ENCODE measurements at places on chromosomes 7 and 10.

- peak; percentile 4 for DNase-seq
Measured at GRCh38 chr10:118595598-118596425, at the start of gene PRLHR. Gene PRLHR, minus strand, starts transcription at chr10:118595648. Its CDS starts 404 bp downstream, at chr10:118595244.

DNA sequence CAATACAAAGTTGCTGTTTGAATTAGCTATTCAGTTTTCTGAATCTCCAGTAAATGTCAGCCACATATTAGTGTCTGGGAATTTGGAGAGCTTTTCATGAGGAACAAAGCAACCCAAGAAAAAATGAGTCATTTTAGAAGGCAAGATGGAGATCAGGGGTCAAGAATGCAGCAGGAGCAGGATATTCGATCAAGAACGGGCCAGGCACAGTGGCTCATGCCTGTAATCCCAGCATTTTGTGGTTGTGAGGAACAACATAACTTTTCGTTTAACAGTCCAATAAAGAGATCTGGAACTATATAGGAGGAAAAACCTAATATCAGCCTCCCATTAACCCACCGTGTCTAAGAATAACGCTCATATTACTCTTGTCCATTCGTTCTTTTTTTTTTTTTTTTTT is 600.5 kb downstream of the MAGI2 start:
- no peak for DNase-seq

DNA sequence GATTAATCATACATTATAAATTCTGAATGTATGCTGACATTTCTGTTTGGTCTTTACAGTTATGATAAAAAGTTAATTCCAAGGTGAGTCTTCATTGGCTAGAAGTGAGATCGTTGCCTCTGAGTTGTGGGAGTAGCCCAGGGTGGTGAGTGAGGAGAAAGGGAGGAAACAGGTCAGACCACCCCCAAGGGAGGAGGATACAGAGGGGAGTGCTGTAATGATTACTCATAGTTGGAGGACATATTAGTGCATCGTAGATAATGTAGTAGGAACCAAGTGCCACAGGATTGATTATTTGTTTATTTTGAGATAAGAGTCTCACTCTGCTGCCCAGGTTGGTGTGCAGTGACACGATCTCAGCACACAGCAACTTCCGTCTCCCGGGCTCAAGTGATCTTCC is 672.2 kb downstream of the INHBA start:
- DNase-seq, result peak; percentile 75

- no peak for DNase-seq
Measured at GRCh38 chr10:36765782-36766414, 359.5 kb upstream of the ANKRD30A start.

DNA sequence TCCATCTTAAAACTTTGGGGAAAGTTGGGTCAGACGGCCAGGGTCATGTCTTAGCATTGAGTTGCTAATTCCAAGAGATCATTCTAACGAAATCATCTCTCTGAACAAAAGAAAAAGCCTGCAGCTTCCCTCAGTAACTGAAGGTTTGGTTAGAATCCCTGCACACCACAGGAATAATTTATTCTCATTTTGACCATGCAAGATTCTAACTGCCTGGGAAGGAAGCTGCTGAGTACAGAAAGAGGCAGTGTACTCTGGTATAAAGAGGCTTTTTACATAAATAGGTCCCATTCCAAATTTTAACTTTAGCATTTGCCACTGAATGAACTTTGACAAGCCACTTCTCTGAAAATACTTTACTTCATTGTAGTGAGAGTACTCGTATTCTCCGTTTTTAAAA is 76.9 kb upstream of the RSBN1L start:
- DNase-seq, result no peak

DNA sequence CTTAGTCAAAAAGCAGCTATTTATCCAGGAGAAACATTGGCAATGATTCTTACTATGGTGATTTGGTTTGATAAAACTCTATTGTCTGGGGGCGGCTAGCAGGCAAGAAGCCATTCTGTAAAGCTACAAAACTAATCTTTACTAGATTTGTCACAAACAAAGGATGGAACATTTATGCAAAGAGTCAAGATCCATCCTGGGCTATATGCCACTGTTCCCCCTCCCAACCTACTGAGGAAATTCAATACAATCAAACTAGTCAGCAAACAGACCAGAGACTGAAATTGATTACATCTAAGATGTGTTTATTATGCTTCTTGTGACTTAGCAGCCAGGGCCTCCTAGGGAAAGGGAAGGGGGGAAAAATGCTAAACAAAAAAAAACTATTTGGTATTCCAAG is 397.6 kb downstream of the GPAM start:
- no peak for DNase-seq

DNA sequence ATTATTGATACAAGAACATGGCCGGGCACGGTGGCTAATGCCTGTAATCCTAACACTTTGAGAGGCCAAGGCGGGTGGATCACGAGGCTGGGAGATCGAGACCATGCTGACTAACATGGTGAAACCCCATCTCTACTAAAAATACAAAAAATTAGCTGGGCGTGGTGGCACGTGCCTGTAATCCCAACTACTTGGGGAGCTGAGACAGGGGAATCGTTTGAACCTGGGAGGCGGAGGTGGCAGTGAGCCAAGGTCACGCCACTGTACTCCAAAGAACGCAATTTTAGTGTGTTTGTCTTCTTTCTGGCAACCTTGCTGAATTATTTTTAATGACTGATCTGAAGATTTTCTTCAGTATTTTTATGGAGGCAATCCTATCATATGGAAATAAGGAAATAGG is 46.2 kb downstream of the IDE start:
- DNase-seq, result no peak

GRCh38 chr10:93110472-93111146 is 36.9 kb downstream of the CYP26A1 start:
- no peak for DNase-seq

DNA sequence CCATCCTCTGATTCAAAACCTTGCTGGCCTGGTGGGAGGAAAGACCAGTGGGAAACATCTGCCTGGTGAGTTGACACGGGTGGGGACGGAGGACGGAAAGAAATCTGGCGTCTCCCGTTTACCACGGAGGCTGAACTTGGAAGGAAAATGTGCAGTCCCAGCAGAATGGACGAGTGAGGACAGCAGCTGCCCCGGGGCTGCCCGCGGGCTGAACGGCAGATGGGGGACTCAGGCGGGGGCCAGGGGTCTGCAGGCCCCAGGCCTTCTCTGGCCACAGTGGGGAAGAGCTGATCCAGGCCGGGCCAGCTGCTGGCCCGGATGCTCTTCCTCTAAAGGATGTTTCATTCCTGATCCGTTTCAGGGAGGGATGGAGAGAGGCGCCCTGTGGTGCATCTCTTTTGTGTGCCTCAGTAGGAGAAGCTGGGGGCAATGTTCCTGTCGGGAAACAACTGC is 147.5 kb upstream of the CHST15 start:
- DNase-seq, result no peak

GRCh38 chr10:52633266-52633665 is 139.3 kb downstream of the MBL2 start:
- no peak for DNase-seq

GRCh38 chr10:102159051-102159597 is 6.9 kb downstream of the NOLC1 start:
- DNase-seq, result peak; percentile 40

GRCh38 chr10:69466158-69466490 is 14.9 kb downstream of the TSPAN15 start:
- no peak for DNase-seq

- no peak for DNase-seq
Measured at GRCh38 chr10:124705817-124706461, 38.2 kb downstream of the FAM53B start.

DNA sequence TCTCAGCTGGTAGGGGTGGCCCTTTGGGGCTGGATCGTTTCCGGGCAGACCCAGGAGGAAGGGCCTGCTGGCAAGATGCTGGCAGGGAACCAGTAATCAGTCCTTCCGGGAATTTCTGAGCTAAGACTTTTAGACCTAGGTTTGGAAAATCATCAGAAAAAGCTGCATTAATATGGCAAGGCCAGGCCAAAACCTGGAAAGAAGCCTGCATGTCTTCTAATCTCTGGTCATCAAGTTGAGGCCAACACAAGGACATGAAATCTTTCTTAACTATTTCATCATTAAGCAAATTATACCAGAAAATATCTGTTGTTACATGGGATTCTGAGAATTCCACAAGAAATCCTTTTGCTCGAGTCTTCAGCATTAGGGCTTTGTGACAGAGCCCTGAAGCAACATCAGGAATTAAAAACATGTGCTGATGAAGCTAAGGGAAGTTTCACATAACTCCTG is 19.9 kb downstream of the CPA1 start:
- DNase-seq, result no peak

GRCh38 chr7:30166155-30166840 is 31.5 kb downstream of the MTURN start:
- DNase-seq, result no peak

DNA sequence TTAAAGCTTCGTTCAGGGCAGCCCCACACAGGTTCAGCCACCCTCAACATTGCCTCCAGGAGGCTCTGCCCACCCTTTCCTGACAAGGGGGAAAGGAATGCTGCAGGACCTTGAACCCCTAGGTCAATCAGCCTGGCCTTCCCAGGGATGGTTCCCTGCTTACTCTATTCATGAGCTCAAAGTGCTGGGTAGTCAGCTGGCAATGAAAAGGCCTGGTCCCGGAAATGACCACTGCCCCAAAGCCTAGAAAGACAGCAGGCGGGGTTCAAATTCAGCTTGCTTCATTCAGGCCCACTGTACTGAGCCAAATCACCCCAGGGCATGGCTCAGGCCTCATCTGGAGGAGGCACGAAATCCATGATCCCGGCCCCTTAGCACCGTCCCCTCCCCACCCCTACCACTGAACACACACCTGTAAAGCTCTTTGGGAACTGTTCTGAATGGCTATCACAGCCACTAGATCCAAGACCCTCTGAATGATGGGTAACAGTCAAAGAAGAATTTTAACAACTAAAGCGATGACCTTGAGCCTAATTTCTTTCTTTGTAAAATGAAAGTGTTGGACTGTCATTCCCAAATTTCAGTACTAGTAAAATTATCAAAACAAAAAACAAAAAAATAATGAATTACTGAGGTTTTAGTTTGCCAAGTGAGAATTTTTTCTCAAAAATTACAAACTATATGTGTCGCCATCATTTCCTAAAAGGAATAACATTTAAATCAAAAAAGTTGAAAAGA is 1.0 kb downstream of the URGCP start:
- peak; percentile 89 for DNase-seq

DNA sequence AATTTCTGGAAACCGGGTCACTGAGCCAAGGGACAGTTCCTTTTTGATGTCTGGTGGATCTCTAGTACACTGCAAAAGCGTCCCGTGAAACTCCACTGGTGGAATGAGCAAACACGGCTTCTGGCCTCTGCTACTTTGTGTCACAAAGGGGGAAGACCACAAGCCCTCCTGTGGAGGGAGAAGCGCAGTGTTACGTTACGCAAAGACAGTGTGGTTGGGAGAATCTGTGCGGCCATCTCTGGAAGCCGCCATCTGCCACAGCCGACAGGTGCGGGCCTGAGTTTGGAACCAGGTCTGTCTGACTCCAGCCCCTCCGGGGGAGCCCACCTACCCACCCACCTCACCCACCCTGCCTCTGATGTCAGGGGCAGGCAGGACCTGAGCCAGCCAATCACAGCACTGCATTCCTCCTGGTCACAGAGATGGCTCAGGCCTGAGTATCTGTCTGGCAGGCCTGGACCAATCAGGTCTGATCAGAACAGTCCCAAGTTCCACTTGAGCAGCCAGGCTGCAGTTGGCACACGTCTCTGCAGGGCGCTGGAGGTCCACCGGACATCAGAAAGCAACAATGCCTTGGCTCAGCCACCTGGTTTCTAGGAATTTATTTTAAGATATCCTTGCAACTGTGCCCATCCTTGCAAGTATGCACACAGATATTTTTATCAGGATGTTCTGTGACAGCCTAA is 3.0 kb upstream of the CYP2W1 start:
- peak; percentile 85 for DNase-seq

- peak; percentile 23 for DNase-seq
Measured at GRCh38 chr7:68813551-68814080, 784.7 kb upstream of the AUTS2 start.

DNA sequence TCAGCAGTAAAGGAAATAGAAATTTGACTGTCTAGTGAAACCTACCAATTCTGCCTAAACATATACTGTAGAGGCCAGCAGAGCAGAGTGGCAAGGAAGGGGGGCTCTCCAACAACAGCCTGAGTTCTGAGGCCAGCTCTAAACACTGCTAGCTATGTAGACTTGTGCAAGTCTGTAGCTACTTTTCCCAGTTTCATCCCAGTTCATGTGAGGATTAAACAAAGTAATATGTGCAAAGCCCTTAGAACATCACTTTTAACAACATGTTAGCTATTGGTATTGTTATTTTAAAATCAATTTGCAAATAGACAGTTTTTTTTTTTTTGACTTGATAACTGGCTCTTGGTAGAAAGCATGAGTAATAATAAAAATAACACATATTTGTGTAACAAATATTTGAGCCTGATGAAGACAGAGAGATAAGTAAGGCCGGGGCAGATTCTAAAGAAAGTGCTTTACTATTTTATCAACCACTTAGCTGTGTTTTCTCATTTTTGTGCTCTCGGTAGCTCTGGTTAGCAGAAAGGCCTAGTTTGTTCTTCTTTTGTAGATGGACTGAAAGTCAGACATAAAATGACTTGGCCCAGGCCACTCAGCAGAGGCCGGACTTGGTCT is 9.3 kb downstream of the CHST12 start:
- DNase-seq, result no peak

DNA sequence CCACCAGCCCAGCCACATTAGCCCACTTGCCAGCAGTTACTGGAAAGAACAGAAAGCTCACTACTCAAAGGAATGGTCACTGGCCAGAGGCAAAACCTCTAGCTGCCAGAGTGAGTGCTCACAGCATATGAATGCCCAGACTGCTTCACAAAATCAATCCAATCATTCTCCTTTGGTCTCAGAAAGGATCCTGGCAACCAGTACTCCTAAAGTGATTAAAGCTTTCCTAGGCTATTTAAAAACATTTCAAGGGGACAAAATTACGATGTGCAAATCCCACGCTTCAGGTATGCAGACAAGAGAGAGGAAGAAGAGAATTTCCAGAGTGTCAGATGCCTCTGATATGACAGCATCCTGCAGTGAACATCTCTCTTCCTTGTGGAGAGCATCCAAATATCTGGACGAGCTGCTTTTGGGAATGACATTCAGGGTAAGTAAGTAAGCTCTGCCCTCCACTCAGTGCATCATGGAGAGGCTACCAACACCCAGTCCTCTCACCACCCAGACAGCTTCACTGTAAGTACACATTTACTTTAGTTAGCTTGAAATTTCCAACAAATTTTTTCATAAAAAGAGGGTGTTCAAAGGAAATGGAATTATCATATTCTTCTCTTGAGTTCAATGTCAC is 25.1 kb downstream of the ICA1 start:
- peak; percentile 14 for DNase-seq

GRCh38 chr7:8585591-8585990 is 152.2 kb downstream of the NXPH1 start:
- no peak for DNase-seq

DNA sequence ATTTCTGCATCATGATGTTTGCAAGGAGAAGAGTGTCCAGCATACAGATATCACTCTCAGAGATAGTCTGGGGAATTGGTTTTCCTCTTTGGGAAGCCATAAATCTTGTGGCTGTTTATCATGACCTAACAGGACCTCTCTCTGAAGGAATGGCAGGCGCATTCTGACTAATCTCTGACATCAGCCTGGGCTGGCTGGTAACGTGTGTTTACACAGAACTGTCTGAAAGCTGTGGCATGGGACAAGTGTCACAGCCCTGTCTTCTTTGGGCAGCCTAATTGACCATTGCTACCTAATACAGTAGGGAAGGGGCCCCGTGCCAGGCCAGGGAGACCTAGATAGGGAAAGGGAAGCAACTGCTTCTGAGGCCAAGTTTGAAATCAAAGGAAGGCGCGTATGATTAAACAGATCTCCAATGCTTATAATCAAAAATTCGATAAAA is 73.9 kb upstream of the CABCOCO1 start:
- DNase-seq, result peak; percentile 4

All from kidney tubule cell (primary cell).